Left lung (tissue), 14 donors: ENCODE measurements at places on chromosomes 5 and 9.

DNA sequence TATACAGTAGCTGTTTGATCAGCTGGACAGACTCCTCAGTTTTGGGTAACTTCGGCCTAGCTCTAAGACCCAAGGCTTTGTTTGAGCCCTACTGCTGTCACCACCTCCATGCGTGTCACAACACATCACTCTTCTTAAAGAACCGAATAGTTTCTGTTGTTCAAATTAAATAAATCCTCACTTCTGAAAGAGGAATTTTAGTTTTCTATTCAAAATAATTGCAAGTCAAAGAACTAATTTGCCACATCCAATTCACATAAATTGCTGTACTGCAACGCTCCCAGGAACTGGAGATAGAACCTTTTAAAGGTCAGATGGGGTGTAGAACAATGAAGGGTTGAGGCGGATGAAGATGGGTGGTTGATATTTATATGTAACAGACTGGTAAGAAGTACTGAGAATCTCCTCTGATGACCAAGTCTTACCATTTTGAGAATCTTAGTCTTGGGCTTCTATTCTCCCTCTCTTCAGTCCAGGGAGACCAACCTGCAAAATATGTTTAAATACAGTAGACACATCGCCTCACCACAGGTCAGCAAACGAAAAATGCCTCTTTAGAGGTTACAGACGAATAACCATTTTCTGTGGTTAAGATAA is 1.6 kb downstream of the NREP start:
- no peak for DNase-seq

GRCh38 chr9:122060481-122060880 is 32.6 kb downstream of the TTLL11 start:
- no peak for DNase-seq

DNA sequence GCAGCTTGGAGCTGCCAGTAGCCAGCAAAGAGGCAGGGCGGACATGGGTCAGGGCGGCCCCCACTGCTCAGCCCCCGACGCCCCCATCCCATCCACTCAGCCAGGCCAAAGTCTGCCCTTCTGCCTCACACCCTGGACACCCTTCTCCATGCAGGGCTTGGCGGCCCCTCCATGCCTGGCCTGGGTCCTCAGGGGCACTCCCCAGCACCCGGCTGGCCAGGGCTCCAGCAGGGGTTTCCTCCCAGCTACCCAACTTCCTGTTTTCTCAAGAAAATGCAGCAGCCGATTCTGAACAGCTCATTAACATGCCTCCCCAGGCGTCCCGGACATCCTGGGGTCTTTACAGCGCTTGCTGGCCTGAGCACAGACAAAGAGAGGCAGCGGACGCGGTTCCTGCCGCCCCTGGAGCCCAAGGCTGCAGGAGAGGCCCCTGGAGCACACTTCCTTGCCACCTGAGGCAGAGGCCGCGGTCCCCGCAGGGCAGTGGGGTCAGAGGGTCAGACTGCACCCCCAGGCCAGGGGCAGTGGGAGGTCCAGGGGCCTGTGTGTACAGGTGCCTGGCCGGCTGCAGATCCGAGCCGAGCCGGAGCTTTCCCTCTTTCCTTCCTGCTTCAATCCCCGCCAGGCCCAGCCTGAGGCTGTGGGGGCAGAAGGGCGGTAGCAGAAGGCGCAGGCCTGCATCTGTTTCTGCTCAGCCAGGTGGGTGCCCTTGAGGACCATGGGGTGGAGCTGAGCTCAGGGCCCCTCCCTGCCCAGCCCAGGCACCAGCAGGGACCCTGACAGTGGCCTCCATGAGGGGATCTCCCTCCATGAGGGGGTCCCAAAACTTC is 18.7 kb upstream of the NRARP start:
- peak; percentile 72 for DNase-seq

DNA sequence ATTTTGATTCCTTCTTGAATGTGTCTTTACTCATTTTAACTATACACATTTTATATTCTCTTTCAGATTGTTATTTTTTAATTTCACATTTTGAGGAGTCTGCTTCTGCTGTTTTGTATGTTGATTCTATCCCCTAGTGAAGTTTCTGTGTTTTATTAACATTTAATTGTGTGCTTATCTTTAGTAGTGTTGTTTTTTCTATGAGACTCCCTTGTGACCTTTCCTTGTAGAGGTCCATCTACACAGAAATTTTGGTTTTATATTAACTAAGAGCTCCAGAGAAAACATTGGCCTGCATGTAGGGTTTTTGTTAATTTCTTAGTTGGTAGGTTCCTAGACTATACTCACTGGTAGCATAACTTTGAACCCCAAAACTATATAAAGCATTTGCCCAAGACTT is 35.4 kb upstream of the IL13 start:
- DNase-seq: no peak

GRCh38 chr9:75431375-75431774 is 343.1 kb downstream of the OSTF1 start:
- DNase-seq: no peak

DNA sequence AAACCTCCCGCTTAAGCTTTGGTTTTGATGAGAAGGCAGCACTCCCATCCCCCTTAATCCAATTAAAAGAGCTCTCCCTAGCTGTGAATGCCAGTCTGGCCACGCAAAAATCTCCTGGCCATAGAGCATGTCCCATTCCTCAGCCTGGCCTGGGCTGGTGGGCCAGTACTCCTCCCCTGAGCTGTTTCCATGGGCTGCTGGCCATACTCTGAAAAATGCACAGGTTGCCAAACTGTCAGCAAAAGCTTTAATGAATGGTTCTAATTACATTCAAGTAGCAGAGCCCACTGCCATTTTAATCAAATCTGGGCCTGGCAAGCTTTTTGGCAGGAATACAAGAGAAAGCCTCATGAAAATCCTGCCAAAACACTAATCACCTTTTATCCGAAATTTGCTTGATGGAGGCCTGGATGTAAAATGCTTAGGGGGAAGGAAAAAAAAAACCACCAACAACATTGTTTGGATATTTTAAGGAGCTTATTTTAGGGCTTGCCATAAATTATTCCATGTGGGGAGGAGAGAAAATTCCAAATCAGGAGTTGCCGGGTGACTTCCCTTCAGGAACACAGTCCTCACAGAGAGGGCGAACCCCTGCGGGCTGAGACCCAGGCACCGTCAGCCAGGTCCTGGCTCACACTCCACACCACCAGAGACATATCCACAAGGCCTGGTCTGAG is 243.3 kb downstream of the SEC61B start:
- DNase-seq: no peak

- DNase-seq: no peak
These were observed 26.9 kb upstream of the ADAM19 start for GRCh38 chr5:157602505-157602904.

GRCh38 chr5:126917918-126918614 is 112.3 kb downstream of the MARCHF3 start:
- DNase-seq: peak; percentile 39

GRCh38 chr9:134328841-134329575 is 2.8 kb downstream of the RXRA start:
- peak; percentile 76 for DNase-seq

DNA sequence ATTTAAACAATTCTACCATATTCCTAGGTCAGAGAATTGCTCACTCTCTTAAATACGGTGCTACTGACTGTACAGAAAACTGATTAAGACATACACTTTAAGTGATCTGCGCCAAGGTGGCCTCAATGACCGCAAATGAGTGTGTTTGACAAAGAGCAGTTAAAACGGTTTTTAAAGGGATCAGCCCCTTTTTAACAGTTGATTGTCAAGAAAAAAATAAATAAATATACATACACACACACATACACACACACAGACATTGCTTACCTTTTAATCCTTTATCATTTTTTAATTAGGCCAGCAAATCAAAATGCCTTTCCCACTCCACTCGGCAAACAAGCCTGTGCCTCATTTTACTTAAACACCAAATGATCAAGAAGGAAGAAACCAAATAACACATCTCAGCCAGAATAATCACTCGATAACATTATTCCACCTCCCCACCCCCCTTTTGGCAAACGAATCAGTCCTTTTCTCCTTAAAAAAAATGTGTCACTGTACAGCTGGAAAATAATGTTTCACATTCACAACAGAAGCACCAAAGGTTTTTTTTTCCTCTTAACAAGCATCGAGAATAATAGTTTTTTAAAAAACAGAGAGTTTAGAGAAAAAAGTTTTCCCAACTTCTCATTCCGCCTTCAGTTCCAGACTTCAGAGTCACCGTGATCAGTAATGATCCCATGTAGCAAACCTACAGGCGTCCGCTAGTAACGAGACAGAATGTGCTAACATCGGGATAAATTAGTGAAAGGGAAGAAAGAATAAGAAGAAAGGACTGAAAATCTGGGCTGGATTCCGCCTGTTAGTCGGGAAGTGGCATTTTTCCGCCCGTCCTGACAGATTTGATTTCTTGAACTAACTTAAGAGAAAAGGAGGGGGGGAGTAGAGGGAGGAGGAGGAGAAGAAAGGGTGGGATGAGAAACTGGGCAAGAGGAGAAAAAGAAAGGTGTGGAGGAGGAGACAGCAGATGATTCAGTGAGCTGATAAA is at the start of gene ZNF608:
TSS of gene ZNF608 (minus strand) at position 712 of the 988 bp plus-strand sequence. CDS start 1,650 bp downstream, outside the sequence.
- no peak for DNase-seq

DNA sequence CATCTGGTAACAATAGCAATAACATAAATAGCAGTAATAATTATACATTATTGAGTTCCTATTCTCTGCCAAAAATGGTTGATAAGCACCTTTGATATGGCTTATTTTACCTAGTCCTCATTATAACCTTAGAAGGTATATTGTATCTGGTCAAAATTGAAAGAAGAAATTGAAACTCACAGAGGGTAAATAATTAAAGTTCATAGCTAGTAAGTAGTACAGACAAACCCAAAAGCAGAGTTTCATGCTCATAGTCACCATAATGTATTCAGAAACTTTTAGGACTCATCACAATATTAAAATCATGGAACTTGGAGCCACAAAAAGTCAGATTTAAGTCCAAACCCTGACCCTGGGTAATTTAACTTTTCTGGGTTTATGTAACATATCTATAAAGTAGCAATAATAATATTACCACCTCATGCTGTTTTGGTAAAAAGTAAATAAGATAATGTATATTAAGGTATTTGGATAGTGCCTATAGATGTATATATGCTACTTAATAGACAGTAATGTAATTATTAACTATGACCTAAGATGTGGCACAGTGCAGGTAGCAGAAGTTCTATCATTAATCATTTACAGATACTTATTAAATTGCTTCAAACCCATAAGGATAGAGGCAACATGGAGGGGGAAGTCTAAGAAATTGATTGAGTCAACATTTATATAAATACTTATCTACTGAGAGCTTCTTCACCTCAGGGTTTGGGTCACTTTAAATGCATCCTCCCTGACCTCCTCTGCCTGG is 32.4 kb downstream of the STK32A start:
- no peak for DNase-seq

DNA sequence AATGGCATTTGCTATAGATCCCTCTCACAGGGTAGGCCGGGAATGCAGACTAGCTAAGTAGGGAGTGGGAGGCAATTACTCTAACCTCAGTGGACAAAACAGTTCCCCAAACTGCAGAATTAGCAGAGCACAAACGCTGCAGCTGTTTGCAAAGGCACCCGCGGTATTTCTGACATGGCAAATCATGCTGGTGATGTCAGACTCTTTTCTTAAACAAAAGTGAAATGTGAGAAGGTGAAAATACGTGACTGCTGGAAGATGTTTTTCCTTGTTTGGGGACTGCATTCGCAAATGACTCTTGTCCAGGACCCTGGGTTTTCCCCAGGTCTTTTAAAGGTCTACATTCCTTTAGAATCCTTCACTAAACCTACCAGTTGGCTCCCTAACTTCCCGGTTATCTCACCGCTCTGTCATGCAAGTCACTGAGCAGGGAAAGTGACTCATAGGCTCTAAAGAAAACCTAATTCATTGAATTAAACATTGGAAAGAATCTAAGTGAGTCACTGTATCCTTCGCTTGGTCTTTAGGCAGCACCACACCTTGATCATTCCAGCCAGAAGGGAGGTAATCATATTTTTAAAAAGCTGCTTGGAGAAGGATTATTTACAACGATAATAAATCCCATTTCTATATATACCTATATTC is 91.5 kb upstream of the DNAH5 start:
- DNase-seq: no peak

GRCh38 chr9:122356627-122357026 is 14.2 kb upstream of the PTGS1 start:
- no peak for DNase-seq

DNA sequence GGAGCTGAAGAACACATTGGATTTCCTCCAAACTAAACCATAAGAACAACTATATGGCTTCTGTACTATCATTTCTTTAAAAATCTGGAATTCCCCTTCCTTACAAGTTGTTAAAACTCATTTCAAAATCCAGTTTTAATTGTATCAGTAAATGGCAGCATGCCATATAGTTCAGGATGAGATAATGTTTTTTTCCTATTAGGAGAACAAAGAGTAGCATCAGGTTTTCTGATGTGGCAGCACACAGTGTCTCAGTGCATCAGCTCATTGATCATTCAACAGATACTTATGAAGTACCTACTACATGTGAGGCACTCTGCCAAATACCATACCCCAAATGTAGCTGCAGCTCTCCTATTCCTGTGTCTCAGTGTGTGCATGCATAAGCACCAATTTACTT is 161.1 kb downstream of the EPB41L4A start:
- no peak for DNase-seq

GRCh38 chr9:90631964-90632363 is 10.7 kb downstream of the DIRAS2 start:
- no peak for DNase-seq

DNA sequence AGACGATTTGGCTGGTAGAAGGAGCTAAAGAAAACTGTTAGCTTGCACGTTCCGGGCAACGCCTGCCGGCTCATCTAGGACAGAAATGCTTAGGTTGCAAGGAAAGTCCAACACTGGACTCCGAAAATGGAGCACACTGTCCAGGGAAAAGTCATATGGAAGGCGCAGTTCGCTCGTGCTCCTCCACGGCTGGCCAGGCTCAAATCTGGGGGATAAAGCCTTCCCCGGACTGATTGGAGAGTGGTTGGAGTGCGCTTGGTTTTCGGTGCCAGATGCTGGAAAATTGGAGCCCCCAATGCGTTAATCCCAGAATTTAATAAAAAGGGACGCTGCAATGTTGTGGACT is 955 bp downstream of the CDH6 start:
- DNase-seq: no peak

DNA sequence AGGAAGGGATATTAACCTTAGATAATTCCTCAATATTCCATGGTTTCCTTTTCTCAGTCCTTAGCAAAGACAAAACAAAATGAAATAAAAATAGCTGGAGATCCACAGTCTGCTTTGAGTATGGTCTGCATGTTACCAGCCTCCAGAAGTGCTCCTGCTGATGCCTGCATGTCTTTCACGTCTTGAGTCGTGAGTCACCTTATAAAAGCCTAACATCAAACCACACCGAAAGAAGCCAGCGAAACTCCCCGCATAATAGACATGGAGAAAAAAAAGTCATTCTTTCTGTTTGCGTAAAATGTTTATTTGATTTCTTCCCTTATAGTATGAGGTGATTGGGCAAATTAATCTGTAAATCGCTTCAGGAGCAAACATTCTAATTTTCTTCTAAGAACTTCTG is 380.5 kb downstream of the SLCO4C1 start:
- DNase-seq: no peak
